Kidney glomerular epithelial cell (primary cell): ENCODE measurements at places on chromosomes 7 and 10.

DNA sequence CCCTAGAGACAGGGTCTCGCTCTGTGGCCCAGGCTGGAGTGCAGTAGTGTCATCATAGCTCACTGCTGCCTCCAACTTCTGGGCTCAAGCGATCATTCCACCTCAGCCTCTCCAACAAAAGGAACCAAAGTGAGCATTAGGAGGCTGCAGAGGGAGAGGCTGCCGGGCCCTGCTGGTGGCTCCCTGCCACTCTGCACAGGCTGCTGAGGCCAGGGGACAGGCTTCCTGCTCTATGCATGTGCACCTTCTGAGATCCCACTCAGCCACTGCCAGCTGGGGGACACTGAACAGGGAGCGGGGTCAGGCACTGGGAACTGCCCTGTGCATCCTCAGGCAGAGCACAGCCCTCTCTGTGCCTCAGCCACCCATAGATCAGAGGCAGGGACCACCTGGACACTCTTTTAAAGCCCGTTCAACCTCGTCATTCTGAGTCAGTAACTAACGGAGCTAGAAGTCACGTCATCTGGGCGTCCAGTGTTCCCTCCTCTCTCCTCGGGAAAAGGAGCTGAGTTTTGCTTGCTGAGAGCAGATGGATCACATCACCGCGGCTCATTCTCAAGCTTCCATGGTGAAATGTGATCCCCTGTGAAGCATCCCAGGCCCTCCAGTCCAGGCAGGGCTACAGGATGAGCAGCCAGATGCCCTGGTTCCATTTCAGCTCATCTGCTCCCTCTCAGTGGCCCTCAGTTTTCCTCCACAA, 109.6 kb downstream of the MYL10 start:
- DNase-seq, result no peak

DNA sequence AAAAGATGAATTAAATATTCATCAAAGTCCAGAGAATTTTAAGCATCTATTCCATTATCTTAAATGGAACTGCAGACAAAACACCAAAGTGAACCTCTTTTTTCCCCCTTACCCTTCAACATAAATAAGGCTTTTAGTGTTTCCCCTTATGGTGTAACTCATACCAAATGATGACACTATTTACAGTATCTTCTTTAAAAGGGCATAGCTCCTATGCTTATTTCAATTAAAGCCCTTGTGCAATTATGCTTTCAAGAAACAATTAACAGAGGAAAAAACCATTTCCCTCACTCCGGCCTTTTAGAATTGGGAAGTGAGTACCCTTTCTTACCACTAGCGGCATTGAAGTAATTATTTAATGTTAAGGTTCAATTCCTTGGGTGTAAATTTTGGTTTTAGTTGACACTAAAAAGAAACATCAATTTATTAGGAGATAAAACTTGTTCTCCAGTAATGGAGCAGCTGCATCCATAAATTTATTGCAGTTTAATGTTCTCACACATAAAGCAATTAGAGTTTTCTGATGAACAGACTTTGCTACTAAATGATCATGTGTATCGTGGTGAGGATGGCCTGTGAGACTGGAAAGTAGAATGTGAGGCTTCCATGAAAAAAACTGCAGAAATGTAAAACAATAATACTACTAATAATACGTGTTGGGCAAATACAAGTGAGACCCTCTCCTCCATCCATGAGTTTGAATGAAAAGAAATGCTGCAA, 661.3 kb downstream of the PARD3 start:
- DNase-seq, result no peak

- DNase-seq, result no peak
Measured at GRCh38 chr10:114420811-114421485, 16.6 kb upstream of the AFAP1L2 start.

GRCh38 chr10:32159264-32159663, 103.0 kb upstream of the KIF5B start:
- DNase-seq, result no peak

DNA sequence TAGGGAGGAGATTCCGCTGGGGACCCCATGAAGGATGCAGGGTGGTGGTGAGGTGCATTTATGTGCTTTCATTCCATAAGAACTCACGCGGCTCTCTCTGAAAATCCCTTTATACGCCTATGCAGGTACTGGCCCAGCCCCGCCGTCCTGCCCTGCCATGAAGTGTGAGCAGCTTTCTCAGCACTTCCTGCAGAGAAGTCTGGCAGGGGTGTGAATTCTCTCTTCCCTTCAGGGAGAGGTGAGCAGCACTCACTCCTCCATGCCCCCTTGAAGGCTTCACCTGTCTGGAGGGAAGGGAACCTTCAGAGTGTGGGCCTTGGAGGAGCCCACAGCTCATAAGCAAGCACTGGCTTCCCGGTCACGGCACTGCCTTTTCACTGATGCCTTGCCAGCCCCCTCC, 34.0 kb downstream of the PPP2R2D start:
- no peak for DNase-seq

DNA sequence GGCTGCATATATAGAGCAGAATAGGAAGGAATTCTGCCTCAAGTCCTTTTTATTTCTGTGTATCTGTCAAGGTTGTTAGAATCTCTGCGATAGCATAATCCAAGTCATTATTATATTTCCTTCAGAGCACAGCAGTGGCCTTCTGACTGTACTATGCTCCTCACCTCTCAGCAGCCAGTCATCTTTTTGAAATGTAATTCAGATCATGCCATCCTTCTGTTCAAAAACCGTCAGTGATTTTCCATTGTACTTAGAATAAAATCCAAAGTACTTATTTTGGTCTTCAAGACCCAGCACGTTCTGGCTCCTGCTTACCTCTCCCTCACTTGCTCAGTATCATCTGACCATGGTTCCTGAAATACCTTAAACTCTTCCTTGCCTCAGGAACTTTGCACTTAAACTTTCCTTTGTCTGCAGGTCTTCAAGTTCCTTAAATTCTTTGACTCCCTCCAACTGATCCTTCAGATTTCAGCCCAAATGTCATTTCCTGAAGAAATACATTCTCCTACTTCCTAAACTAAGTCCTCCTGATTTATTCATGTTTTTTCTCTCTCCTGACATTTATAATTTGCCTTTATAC, 112.4 kb downstream of the ST7 start:
- no peak for DNase-seq
